ENCODE measurements at places on chromosomes 12 and 14.
A peak's percentile ranks its signal among the peaks of the same experiment; 100 is the strongest.

DNA sequence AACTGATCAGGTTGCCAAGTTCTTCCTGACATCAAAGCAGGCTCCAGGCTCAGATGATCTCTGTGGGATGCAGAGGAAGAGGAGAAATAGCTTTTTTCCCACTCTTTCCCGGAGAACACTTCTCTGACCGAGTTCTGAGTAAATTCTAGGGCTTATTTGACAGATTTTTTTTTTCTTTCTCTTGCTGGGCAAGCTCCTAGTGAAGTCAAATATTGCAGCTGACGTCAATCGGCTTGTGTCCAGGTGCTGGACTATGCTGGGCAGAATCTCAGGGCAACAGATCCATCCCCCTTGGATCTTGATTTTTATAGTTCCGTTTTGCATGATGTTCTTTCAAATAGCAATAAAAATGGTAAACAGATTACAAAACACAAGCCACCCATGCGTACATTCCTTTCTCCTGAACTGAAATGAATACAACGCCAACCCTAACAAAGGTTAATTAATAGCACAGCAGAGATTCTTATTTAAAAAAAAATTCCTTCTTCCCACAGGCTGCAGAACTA lies 182.2 kb downstream of the NOVA1 start:
- H3K27me3 ChIP-seq, result no peaks in the 10 kb centered on the region
- DNase-seq, result peak; percentile 34
- H3K4me1 ChIP-seq, result no peaks in the 10 kb centered on the region
- no peak overlapping the region for H3K27ac ChIP-seq

DNA sequence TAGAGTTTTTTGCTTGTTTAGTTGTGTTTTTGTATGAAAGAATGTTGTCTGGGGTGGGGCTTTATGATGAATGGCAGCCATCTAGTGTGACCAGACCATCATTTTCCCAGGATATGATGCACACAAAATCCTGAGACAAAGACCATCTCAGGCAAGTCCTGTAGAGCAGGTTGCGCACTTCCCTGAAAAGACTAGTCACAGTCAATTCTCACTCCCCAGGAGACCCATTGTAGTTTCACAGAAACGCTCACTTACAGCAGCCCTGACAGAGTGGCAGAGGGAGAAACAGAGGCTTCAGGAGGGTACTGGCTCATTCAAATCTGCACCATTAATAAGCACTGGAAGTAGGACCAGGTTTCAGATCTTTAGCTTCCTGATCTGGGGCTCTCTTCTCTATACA lies 183.2 kb downstream of the TMEM117 start:
- no peaks in the 10 kb centered on the region for H3K4me1 ChIP-seq
- H3K36me3 ChIP-seq, result no peaks in the 10 kb centered on the region
- no peak overlapping the region for H3K4me3 ChIP-seq
- DNase-seq, result no peak
- H3K27me3 ChIP-seq, result no peaks in the 10 kb centered on the region
- no peak overlapping the region for H3K27ac ChIP-seq

DNA sequence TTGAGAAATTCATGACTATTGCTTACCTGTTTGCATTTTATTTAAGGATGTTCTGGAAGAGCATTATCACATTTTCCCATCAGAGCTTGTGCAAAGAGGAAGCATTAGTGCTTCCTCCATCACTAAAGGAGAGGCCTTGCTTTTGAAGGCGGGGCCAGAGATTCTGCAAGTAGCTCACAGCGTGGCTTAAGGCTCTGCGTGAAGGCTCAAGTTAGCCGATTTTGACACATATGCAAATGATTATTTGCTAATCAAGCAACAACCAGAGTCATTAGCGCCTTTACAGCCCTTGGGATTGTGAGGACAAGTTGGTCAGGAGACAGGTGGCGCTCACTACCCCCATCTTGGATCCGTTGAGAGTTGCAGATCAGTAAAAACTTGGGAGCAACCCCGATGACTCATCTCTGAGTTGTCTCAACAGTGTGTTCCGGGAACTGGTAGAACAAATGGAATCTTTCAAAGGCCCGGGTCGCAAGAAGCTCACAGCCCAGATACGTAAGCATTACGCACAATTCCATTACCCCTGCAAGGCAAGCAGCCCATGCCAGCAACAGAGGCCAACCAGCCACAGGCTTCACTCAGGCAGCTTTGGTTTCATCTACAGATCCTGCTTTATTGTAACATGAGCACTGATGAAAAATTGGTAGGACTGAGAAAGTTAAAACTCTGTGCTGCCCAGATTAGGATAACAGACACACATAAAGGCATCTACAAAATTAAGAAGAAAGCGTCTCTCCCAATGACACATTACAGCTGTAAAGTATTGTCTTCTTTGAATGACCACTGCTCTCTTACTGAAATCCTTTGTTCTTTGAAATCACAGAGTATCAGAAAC lies 34.9 kb upstream of the SPTSSA start:
- H3K27ac ChIP-seq, result peak overlapping the region; percentile 88
- no peak overlapping the region for H3K4me3 ChIP-seq
- no peaks in the 10 kb centered on the region for H3K4me1 ChIP-seq
- H3K27me3 ChIP-seq, result no peaks in the 10 kb centered on the region

DNA sequence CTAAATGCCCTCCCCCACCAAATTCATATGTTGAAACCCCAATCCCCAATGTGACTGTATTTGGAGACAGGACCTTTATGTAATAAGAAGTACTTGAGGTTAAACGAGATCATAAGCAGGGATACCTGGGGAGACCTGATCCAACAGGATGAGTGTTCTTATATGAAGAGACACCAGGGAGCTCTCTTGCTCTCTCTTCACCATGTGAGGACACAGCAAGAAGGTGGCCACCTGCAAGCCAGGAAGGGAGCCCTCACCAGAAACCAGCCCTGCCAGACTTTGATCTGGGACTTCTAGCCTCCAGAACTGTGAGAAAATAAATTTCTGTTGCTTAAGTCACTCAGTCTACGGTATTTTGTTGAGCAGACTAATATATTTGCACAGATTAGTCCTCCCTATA lies 113.6 kb downstream of the NUAK1 start:
- H3K4me3 ChIP-seq, result no peak overlapping the region
- H3K27me3 ChIP-seq, result no peaks in the 10 kb centered on the region
- H3K27ac ChIP-seq, result no peak overlapping the region
- DNase-seq, result no peak
- H3K36me3 ChIP-seq, result no peaks in the 10 kb centered on the region

DNA sequence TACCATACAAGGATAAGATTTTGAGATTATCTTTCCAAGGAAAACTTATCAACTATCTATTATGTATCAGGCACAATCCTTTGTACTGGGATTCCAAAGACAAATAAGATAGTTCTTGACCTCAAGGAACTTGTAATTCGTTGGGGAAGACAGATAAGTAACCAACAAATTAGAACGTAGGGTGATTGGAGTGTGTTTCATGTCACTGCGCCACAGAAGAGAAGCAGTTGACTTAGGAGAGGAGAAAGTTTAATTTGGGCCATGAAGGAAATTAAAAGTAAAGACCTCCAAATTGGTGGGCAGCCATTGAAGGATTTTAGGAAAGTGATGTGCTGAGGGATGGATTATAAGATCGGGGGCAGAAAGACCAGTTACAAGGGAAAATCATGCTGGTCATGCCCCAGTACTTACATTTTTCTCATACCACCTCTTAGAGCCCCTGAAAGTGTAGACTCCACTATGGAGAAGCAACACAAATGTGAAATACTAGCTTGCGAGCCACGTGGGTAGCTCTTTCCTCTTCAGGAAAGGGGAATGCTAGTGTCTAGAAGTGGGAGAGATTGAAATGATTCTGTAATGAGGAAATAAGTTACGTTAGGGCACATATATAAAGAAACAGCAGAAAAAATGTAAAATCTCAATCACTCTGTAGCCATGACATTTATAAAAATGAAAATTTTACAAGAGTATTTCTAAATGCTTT lies 148.7 kb downstream of the ETV6 start:
- no peak overlapping the region for H3K27ac ChIP-seq
- no peak for DNase-seq
- peaks cover 12% of the 10 kb centered on the region for H3K4me1 ChIP-seq
- H3K4me3 ChIP-seq, result no peak overlapping the region

DNA sequence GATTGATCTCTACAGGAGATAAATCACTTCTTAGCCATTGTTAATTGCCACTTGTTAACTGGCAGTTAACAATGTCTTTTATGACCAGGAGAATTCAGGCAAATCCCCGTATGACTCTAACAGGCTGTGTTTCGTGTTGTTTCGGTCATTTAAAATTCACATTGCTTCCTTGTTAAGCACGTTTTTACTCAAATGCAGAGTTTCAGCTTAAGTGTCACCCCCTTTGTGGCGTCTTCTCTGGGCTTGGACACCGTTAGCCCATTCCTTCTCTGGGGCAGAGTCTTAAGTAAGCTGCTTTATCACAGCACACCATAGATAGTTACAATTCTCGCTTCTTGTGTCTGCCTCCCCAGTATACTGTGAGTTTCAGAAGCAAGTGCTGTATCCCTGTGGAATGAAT lies 205.4 kb downstream of the EPS8 start:
- no peaks in the 10 kb centered on the region for H3K4me1 ChIP-seq
- no peak for DNase-seq
- no peak overlapping the region for H3K4me3 ChIP-seq
- H3K36me3 ChIP-seq, result no peaks in the 10 kb centered on the region
- H3K27ac ChIP-seq, result no peak overlapping the region
- H3K27me3 ChIP-seq, result no peaks in the 10 kb centered on the region

GRCh38 chr12:48420039-48420775 lies 52.2 kb upstream of the ANP32D start:
- H3K4me3 ChIP-seq, result no peak overlapping the region
- H3K27ac ChIP-seq, result no peak overlapping the region
- H3K27me3 ChIP-seq, result no peaks in the 10 kb centered on the region
- no peaks in the 10 kb centered on the region for H3K4me1 ChIP-seq

GRCh38 chr12:19869413-19869812 lies 430.1 kb downstream of the AEBP2 start:
- H3K36me3 ChIP-seq, result no peaks in the 10 kb centered on the region
- no peaks in the 10 kb centered on the region for H3K27me3 ChIP-seq
- H3K4me3 ChIP-seq, result no peak overlapping the region
- no peak overlapping the region for H3K27ac ChIP-seq
- no peak for DNase-seq

DNA sequence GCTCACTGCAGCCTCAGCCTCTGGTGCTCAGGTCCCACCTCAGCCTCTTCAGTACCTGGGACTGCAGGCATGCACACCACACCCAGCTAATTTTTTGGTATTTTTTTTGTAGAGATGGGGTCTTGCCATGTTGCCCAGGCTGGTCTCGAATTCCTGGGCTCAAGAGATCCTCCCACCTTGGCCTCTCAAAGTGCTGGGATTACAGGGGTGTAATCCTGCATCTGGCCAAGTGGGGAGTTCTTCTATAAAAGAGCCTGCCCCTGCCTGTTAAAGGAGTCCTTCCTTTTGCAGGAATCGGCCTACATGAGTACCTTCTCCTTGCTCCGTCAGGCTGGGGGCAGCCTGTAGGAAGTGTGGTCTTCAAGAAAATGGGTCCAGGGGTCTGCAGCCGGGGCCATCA lies 54.1 kb upstream of the RASSF3 start:
- DNase-seq, result no peak
- H3K4me1 ChIP-seq, result no peaks in the 10 kb centered on the region
- H3K4me3 ChIP-seq, result no peak overlapping the region
- H3K27me3 ChIP-seq, result no peaks in the 10 kb centered on the region

DNA sequence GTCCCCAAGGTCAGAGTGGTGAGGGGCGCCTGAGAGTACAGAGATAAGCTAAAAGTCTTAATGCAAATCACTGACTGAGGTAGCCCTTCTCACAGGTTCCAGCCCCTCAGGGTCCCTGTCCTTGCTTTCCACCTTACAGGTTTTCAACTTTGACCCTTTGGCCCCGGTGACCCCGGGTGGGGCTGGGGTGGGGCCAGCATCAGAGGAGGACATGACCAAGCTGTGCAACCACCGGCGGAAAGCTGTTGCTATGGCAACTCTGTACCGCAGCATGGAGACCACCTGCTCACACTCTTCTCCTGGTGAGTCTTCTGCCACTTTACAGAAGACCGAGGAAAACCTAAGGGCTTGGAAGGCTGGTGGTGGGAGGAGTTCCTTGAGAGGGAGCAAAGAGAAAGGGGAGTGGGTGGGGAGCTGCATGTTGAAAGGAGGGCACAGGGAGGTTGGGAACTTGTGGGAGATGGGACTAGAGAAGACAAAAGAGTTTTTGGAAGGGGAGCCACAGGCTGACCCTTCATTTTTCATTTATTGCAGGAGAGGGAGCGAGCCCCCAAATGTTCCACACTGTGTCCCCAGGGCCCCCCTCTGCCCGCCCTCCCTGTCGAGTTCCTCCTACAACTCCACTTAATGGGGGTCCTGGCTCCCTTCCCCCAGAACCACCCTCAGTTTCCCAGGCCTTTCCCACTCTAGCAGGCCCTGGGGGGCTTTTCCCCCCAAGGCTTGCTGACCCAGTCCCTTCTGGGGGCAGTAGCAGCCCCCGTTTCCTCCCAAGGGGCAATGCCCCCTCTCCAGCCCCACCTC lies 2.4 kb downstream of the MBD6 start:
- peak; percentile 50 for DNase-seq
- H3K4me3 ChIP-seq, result no peak overlapping the region
- H3K27me3 ChIP-seq, result no peaks in the 10 kb centered on the region
- H3K4me1 ChIP-seq, result peaks cover 21% of the 10 kb centered on the region
- H3K36me3 ChIP-seq, result peaks cover 15% of the 10 kb centered on the region

- DNase-seq, result no peak
- no peak overlapping the region for H3K4me3 ChIP-seq
- no peaks in the 10 kb centered on the region for H3K36me3 ChIP-seq
- no peak overlapping the region for H3K27ac ChIP-seq
These were observed 28.1 kb downstream of the DYRK2 start for GRCh38 chr12:67676624-67677023.

GRCh38 chr14:57066887-57067513 lies 201.7 kb downstream of the EXOC5 start:
- no peak overlapping the region for H3K27ac ChIP-seq
- H3K36me3 ChIP-seq, result no peaks in the 10 kb centered on the region
- H3K27me3 ChIP-seq, result no peaks in the 10 kb centered on the region
- H3K4me1 ChIP-seq, result no peaks in the 10 kb centered on the region
- peak; percentile 33 for DNase-seq

- H3K27me3 ChIP-seq, result no peaks in the 10 kb centered on the region
- H3K4me3 ChIP-seq, result no peak overlapping the region
- H3K36me3 ChIP-seq, result no peaks in the 10 kb centered on the region
- H3K4me1 ChIP-seq, result no peaks in the 10 kb centered on the region
These were observed 185.3 kb downstream of the KIF26A start for GRCh38 chr14:104323551-104324175.

DNA sequence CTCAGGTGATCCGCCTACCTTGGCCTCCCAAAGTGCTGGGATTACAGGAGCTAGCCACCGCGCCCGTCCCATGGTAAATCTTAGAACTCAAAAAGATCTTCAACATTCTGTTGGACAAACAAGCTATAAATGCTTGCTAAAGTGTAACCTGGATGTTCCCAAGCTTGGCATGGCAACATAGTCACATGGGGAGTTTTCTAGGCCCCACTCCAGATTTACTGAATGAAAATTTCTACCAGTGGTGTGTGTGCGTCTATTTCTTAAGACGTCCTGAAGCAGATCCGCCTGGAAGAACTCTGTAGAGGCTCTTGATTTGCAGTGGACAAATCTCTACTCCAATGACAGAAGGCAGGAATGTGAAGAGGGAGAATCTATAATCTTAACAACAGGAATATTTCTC lies 59.9 kb downstream of the ZFYVE21 start:
- H3K27ac ChIP-seq, result no peak overlapping the region
- no peak for DNase-seq
- H3K36me3 ChIP-seq, result no peaks in the 10 kb centered on the region
- H3K4me3 ChIP-seq, result no peak overlapping the region
- H3K4me1 ChIP-seq, result no peaks in the 10 kb centered on the region
- H3K27me3 ChIP-seq, result no peaks in the 10 kb centered on the region
